ENCODE measurements at places on chromosomes 2 and 18.
A peak's percentile ranks its signal among the peaks of the same experiment; 100 is the strongest.

DNA sequence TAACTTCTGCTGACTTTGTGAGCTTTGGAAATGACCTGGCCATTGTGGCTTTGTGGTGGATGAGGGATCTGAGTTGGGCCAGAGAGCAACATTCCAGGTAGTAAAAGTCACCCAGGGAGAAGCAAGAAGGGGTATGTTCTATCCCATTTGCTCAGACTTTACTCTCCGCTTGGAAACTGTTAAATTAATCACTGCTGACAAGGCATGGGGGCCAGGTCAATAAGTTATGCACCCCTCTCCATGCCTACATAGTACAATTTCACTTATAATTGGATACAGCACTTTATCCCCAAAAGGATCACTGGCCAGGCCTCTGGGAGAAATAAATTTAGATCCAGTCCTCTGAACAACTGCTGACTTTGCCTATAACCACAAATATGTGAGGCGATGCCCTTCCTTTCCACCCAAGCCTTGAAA, 92.1 kb downstream of the RPRM start:
- DNase-seq: no peak

GRCh38 chr18:56651771-56652092, 573 bp downstream of the WDR7 start:
- DNase-seq: no peak

DNA sequence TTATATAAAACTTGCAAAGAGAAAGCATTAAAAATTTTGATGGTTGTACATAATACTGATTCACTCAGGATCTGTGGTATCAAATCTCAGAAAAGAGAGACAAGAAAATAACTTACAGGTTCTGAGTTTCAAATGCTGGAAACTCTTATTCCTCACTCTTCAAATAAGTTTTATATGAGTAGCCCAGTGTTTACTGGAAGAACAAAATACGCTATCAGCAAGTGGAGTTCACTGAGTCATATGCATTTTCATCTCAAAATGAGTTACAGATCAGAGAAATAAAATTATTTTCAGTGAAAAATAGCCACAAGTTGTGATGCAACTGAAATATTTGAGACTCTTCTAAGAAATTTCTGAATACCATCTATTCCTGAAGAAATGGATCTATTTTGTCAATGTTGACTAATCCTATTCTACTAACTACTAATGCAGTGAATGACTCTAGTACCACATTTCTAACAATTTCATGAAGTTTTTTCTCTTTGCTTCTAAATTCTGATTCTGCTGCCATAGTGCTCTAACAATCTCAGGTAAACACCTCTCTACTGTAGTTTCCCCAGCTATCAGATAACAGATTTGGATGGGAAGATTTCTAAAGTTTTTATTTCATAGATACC, 391.7 kb downstream of the ZEB2 start:
- no peak for DNase-seq

DNA sequence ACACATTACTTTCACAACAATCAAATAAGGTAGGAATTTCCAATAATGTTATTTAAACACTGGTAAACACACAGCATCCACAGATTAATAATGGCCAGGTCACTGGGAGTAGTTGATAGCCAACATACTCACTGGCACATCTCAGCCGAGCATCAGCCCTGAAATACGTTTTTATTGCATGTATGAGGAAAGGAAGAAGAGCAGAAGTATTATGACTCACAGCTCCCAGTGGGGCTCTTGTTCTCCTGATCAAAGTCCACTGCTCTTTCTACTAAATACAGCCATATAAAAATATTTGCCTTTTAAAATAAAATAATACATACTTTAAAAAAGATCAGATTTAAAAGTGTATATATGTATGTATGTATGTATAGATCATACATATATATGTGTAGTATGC, 999.6 kb downstream of the SUCLG1 start:
- DNase-seq: no peak

DNA sequence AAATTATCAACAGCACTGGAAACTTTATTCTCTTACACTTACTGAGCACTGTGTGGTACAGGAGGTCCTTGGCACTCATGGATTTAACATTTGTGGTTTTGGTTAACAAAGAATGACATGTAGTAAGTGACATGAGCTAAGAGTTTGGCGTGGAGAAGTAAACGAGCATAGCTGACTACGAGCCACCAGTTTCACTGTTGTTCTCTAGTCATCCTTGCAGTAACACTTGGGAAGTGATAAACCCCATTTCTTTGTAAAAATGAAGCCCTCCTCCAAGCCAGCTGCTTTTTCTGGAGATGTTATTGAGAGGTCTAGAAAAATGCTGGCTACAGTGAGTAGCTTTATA, 32.7 kb downstream of the QPCT start:
- DNase-seq: no peak

DNA sequence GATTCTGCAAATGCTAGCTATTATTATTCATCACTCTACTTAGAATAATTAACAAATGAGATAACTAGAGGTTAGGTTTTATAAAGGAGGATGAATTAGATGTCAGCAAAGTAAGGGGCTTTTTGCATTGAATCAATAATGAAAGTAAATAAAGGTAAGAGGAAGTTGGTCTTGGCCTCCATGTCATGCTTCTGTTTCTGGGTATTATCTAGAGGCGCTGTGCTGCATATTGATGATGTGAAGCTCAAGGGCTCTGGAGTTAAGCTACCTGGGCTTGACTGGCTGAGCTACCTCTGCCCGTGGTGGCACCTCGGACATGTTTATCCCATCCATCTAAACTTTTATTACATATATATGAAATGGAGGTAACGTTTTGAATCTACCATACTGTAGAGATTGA, 350.9 kb downstream of the PARD3B start:
- DNase-seq: no peak

GRCh38 chr2:121881950-121882349, 126.5 kb downstream of the TSN start:
- no peak for DNase-seq

GRCh38 chr18:48693625-48694262, 154.9 kb downstream of the CTIF start:
- DNase-seq: no peak

- DNase-seq: no peak
These were observed at the start of gene RAB31 for GRCh38 chr18:9708057-9708433. Gene RAB31 (plus strand): TSS chr18:9708301. CDS start chr18:9708406, 105 bp downstream.

DNA sequence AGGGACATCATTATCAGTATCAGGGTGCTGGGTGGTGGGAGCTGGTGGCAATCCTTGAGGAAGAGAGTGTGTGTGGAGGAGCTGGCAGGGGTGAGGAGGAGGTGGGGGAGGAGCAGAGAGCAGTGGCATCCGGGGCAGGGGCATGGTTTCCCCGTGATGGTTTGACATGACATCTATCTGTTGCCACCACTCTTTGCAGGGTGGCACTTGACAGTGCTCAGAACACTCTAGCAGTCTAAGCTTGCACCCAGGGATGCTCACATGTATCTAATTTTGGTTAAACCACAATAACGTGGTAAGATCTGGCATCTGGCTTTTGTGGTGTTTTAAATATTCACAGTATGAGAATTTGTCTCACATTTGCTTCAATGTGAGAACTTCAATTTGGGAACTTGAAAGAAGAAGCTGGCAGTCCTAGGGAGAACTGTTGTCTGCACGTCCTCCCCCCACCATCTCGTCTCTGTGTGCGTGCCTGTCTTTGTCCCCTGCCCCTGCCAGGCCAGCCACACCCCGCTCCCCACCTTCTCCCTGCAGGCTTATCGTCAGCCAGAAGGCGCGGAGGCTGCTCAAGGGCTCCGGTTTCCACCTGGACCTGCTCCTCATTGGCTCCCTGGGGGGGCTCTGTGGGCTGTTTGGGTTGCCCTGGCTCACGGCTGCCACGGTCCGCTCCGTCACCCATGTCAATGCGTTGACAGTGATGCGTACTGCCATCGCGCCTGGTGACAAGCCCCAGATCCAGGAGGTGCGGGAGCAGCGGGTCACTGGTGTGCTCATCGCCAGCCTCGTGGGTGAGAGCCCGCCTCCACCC, 11.7 kb downstream of the SLC4A3 start:
- no peak for DNase-seq

- DNase-seq: no peak
These were observed 89.2 kb downstream of the ZNF516 start for GRCh38 chr18:76405681-76406356.

- no peak for DNase-seq
These were observed 54.8 kb downstream of the ZNF407 start for GRCh38 chr18:74652392-74652988.

DNA sequence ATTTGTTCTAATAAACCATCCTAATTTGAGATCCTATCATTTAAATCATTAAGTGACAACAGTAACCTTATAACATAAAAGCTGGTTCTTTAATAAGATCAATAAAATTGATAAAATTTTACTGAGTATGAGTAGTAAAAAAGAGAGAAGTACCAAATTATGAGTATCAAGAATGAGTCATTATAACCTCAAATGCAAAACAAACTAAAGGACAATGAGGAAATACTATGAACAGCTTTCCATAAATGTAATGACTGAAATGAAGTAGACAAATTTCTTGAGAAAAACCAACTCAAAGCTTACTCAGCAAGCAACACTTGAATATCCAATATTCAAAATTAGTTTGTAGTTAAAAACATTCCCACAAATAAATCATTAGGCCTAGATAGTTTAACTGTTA, 433.0 kb downstream of the ZEB2 start:
- no peak for DNase-seq

- no peak for DNase-seq
These were observed 130.4 kb downstream of the COL4A4 start for GRCh38 chr2:227033471-227034148.

DNA sequence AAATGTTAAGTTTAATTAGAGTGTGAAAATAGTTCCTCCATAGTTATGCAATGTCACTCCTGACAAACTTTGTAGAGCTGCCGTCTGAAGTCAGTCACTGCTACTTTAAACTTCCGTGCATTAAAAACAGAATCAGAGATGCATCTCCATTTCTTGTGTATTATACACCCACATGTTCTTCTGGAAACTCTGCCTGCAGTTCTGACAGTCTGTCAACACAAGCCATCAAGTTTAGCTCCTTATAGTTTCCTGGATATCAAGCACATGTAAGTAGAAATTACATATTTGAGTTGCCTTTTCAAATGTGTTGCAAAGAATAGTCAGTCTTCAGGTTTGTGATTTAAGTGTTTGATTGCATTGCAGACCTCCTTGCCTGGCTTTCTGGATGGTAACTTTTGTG, 184.3 kb downstream of the CTNNA2 start:
- no peak for DNase-seq

DNA sequence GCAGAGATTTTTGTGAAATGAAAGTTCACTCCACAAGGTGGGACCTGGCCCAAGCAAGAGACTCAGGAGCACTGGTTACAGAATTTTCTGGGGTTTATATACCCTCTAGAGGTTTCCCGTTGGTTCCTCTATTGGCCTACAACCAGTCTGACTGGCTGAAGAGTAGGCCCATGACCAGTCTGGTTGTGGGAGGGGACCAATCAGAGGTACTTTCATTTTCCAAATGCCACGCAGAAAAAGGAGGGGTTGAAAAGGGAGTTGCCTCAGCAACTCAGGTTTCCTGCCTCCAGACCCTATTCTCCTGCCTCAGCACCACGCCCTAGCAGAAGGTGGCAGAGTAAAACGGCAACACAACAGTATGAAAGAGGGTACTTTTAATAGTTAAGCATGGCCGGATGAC, 98.4 kb downstream of the COLEC12 start:
- no peak for DNase-seq

GRCh38 chr2:120347396-120348060, 1.6 kb downstream of the INHBB start:
- no peak for DNase-seq

- no peak for DNase-seq
These were observed 191.6 kb upstream of the SP5 start for GRCh38 chr2:170523506-170523905.

DNA sequence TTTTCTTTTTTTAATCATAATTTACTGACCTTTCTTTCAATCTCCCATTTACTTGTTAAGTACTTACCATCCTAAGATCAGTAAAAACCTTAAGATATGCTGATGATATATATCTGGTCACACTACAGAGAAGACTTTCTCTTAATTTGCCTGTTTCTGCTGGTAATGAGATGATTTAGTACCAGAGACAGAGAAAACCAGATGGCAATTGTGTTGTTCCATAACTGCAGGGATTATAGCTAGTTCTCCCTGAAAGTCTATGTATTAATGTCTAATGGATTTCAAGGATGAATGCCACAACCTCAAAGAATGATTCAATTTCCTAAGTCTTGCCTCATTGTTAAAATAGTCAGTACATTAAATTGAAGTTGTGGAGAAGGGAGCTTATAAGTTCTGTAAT, 40.3 kb downstream of the SNTG2 start:
- DNase-seq: no peak

- DNase-seq: no peak
These were observed 18.7 kb downstream of the HDLBP start for GRCh38 chr2:241296767-241297166.

DNA sequence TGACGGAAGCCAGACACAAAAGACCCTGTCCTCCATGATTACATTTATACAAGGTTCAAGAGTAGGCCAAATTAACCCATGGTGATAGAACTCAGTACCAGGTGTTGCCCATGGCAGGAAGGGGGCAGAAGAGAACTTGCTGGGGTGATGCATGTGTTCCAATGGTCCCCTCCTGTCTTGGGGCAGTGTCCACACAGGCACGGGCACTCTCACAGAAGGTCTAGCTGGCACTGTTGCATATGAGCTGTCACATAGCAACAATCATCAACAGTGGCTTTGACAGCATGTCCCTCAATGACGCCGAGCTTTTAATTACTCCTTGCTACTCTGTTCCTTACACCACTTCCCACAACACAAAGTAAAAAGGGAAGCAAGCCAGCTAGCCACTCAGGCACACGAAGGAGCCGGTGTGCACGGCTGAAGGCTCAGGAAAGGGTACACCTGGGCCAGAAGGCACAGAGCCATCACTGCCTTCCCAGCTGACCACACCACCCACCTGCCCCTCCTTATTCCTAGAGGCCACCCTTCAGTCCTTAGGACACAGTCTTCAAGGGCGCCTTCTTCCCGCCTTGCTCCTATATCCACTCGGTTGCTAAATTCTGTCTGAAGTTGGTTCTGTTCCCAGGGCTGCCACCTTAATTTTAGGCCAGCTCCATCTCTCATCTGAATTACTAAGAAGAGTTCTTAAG, 28.9 kb downstream of the RPL31 start:
- no peak for DNase-seq

DNA sequence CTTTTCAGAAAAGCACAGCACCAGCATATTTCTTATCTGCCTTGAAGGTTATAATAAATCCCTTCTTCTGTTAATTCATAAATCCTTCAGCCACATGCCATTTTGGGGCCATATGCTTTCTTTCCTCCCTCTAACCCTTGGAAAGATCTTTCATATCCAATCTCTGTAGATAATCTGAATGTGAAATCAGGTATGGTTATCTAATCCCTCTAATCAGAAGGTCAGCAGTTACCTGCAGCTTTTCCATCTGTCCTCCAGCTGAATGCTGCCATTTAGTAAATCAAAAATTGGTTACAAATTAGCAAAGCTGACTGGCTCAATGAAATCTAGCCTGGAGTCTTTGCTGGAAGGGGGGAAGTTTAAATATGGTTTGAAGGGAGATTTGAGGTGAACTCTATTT, 230.5 kb downstream of the PIK3C3 start:
- DNase-seq: peak; percentile 53

- DNase-seq: no peak
These were observed 1470.3 kb upstream of the ACVR2A start for GRCh38 chr2:146374505-146374904.

- DNase-seq: no peak
These were observed 111.1 kb upstream of the CAB39 start for GRCh38 chr2:230601510-230601909.

- no peak for DNase-seq
These were observed 47.2 kb downstream of the CYB5A start for GRCh38 chr18:74244554-74244953.
